ENCODE measurements at places on chromosomes 6 and 20.
A peak's percentile ranks its signal among the peaks of the same experiment; 100 is the strongest.

GRCh38 chr6:83696674-83697073 lies 12.2 kb downstream of the SNAP91 start:
- DNase-seq: no peak

DNA sequence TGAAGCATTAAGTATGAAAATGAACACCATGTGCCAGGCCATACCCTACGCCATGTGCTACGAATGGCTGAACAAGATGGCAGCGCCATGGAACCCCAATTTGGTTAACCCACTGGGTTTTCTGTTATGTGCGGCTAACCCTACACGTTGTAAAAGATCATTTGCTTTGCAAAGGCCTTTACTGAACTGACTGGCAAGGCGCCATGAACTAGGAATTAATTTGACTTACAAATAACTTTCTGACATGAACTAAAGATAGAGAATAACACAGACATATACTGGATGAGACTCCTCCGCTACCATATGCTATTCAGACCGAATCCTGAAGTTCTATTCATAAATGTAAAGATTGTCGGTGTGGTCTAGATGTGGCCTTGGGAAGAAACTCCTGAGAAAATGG lies 3.9 kb downstream of the CNKSR3 start:
- DNase-seq: no peak

DNA sequence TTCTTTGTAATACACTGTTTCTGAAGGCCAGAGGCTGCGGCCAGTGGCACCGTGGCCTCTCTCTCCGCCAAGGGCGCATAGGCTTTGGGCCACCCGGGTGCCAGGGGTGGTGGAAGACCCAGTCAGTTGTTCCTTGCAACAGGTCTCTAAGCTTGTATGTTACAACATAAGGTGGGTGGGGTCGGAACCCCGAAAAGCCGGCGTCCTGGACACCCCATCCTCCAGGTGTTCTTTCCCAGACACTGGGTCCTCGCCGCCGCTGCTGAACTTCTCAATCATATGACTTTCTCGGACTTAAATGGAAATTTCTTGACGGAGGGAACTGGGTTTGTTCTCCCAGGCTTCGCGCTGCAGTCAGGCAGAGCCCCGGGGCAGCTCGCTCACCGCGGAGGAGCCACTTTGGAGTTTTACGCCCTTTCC lies 983 bp upstream of the KCNQ5 start:
- DNase-seq: peak; percentile 56

DNA sequence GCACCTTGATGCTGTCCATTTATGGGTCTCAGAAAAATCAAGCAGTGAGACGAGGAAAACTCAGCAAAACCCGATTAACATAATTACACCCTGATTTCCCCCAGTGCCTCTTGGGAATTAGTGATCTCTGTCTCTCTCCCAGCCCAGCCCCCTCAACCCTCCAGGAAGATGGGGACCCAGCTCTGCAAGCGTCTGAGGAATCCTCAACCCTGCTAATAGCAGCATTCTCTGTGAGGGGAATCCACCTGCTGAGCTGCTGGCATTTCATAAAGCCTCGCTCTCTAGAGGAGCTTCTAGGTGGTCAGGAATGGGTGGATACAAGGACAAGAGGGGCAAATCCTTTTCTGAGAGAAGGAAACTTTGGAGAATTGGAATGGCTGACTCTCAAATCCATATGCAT lies 13.9 kb downstream of the NR2E1 start:
- no peak for DNase-seq

DNA sequence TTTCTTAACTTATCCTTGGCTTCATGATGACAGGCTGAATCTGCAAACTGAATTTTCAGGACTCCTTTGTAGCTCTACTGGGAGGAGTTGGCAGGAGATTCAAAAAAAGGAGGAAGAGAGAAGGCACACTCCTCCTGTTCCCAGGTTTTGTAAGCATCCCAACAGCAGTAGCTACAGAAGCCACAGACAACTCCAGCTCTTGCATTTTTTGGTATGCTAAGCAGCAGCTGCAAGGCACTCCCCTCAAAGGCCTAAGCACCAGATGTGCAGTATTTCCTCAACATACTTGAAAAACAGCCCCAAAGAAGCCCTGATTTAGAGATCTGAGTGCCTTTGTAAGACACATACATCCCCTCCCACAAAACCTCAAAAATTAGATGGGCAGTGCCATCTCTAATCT lies 328.6 kb upstream of the SYNCRIP start:
- DNase-seq: no peak

Measured in ecto neural progenitor cell (in vitro differentiated cells).